ENCODE measurements at places on chromosomes 3 and 15. TPM values are rescaled to one million over a fixed set of nuclear protein-coding genes. Genes with fewer than 3 reads are reported as not detected.

GRCh38 chr15:63054985-63055384 is 12.4 kb downstream of the TPM1 start:
- no peak for DNase-seq
- no peak overlapping the region for H3K4me3 ChIP-seq
- H3K4me1 ChIP-seq: peaks cover 3% of the 10 kb centered on the region

GRCh38 chr3:187746442-187747281 is 1.4 kb upstream of the BCL6 start:
- H3K27ac ChIP-seq: peak overlapping the region; percentile 82
- H3K36me3 ChIP-seq: no peaks in the 10 kb centered on the region
- no peaks in the 10 kb centered on the region for H3K27me3 ChIP-seq
- H3K4me1 ChIP-seq: peaks cover 48% of the 10 kb centered on the region

DNA sequence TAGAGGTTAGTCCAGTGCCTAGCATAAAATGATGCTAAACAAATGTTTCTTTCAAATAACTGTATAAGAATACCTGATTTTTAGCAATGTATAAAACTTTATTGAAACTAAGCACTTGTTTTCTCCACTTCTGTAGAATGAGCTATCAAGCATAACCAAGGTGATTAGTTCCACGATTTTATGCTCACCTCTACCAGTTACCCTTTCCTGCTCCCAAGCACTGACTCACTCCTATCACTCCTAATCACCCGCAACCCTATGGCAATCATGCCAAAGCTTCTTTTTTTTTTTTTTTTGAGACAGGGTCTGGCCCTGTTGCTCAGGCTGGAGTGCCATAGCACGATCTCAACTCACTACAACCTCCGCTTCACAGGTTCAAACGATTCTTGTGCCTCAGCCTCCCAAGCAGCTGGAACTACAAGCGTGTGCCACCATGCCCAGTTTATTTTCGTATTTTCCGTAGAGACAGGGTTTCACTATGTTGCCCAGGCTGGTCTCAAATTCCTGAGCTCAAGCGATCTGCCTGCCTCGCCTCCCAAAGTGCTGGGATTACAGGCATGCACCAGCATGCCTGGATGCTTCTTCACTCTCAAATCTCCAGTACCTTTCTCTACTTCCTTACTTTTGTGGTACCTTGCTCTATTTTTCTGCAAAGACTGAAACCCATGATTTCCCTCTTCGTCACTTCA is 3.9 kb downstream of the HSPBAP1 start:
- no peak for DNase-seq
- no peaks in the 10 kb centered on the region for H3K27me3 ChIP-seq
- H3K27ac ChIP-seq: no peak overlapping the region
- peaks cover 53% of the 10 kb centered on the region for H3K4me1 ChIP-seq

MYEF2 gene
- total RNA-seq: 18.9 TPM
